ENCODE measurements at places on chromosomes 13 and 19.

GRCh38 chr13:92602560-92602959 is 624.0 kb upstream of the GPC6 start:
- no peak for DNase-seq

DNA sequence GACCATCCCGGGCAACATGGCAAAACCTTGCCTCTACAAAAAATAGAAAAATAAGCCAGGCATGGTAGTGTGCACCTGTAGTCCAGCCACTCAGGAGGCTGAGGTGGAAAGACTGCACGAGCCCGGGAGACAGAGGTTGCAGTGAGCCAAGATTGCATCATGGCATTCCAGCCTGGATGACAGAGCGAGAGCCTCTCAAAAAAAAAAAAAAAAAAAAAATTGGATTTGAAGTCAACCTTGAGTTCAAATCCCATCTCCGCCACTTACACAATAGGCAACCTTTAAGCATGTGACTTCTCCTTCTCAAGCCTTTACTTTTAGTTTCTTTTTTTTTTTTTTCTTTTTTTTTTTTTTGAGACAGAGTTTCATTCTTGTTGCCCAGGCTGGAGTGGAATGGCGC is 12.0 kb downstream of the KASH5 start:
- DNase-seq: no peak

DNA sequence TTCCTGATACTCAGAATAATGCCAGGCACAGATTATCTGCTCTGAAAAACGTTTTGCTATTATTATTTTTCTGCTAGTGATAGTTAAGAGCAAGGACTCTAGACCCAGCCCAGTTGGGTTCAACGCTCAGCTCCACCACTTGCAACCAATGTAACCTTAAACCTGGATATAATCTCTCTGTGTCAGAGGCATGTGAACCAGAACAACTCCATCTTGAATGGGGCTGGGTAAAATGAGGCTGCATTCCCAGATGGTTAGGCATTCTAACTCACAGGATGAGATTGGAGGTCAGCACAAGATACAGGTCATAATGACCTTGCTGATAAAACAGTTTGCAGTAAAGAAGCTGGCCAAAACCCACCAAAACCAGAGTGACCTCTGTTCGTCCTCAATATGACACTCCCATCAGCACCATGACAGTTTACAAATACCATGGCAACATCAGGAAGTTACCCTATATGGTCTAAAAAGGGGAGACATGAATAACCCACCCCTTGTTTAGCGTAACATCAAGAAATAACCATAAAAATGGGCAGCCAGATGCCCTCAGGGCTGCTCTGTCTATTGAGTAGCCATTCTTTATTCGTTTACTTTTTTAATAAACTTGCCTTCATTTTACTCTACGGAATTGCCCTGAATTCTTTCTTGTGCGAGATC is 13.6 kb downstream of the FAM187B start:
- DNase-seq: peak; percentile 14

- DNase-seq: no peak
Observed at GRCh38 chr19:18155095-18156087, 2.4 kb downstream of the PIK3R2 start.

- DNase-seq: no peak
Observed at GRCh38 chr13:52737965-52738364, 1.7 kb downstream of the CNMD start.

DNA sequence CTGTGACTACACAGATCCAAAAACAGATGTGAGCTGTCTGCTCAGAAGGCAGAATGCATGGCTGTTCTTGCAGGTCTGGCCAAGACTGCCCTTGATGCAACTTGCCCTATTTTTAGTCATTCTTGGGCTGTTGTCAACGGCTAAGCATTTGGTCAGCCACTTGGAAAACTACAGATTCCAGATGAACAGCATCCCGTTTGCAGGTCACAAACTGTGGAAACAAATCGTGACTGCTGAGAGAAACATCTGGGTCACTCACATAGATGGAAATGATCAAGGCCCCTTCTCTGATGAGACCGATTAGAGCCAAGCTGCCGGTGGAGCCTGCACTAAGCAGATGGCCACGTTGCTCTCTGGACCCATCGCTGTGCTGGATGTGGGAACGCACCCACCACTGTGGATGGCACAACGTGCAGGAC is 15.4 kb upstream of the METTL21C start:
- no peak for DNase-seq

DNA sequence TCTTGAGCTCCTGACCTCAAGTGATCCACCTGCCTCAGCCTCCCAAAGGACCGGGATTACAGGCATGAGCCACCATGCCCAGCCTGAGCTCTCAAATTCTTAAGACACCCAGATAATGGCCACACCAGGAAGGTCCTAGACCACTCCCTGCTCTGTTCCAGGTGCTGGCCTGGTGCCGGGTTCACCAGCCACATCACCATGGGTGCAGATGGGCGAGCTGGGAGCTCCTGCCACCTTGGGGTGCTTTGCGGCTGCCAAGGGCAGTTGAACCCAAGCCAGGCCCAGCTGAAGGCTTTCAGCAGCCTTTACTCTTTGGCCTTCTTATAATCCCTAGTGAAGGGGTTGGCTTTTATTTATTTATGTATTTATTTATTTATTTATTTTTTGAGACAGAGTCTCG is 4.9 kb downstream of the HPN start:
- DNase-seq: no peak

- DNase-seq: no peak
Observed at GRCh38 chr13:111384441-111385182, 64.2 kb downstream of the TEX29 start.

- DNase-seq: no peak
Observed at GRCh38 chr13:99811067-99811700, 160.4 kb downstream of the ZIC5 start.

- no peak for DNase-seq
Observed at GRCh38 chr13:51976423-51976822, 34.8 kb downstream of the ATP7B start.

- DNase-seq: no peak
Observed at GRCh38 chr19:30317403-30317802, 54.8 kb upstream of the ZNF536 start.

DNA sequence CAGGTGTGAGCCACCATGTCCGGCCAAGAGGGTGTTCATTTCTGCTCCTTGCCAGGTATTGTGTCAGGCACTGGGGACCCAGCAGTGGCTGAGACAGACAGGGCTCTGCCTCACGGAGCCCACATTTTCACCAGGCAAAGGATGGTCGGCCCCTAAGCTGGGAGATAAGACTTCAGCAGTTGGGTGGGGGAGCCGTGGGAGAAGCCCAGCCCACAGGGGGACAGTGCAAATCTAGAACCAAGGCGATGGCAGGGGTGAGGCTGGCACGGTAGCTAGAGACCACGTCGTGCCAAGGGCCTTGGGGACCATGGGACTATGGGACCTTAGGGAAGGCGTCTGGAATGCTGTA is 8.3 kb downstream of the LSR start:
- DNase-seq: no peak

DNA sequence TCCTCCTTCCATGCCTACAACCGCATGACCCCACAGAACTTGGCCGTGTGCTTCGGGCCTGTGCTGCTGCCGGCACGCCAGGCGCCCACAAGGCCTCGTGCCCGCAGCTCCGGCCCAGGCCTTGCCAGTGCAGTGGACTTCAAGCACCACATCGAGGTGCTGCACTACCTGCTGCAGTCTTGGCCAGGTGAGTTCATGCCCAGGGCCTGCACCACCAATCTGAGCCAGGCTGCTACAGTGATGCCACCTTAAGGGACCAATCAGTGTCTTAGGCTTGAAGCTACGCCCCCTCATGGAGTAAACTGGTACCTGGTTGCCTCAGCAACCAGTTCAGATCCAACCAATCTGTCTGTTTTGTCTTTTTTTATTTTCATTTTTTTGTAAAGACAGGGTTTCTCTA is 5.2 kb downstream of the SYDE1 start:
- DNase-seq: no peak

GRCh38 chr13:27808851-27809550 is 16.7 kb downstream of the GSX1 start:
- DNase-seq: no peak

GRCh38 chr13:26184791-26185250 is 37.3 kb downstream of the RNF6 start:
- DNase-seq: peak; percentile 75

- DNase-seq: no peak
Observed at GRCh38 chr19:49889038-49889686, 7.5 kb downstream of the IL4I1 start.

DNA sequence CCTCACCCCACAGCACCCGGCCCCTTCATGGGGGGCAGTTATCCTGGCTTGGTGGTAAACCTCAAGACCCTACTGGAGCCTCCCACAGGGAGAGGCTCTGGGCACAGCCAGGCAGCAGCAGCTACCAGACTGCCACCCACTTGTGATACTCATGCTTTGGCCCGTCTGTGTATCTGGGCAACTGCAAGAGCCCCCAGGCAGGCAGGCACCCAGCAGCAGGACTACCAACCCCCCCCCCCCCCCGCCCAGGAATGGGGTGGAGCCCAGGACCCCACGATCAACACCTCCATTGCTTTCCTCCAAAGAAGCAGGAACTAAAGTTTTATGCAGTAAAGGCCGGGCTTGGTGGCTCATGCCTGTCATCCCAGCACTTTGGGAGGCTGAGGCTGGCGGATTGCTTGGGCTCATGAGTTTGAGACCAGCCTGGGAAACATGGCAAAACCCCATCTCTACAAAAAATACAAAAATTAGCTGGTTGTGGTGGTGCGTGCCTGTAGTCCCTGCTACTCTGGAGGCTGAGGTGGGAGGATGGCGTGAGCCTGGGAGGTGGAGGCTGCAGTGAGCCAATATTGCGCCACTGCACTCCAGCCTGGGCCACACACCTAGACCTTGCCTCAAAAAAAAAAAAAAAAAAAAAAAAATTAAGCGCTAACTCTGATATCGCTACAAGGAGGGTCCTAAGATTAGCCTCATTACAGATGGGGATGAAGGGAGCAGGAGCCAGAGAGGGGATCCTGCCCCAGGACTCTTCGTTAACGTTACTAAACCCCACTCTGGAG is 1.1 kb upstream of the LYL1 start:
- no peak for DNase-seq

DNA sequence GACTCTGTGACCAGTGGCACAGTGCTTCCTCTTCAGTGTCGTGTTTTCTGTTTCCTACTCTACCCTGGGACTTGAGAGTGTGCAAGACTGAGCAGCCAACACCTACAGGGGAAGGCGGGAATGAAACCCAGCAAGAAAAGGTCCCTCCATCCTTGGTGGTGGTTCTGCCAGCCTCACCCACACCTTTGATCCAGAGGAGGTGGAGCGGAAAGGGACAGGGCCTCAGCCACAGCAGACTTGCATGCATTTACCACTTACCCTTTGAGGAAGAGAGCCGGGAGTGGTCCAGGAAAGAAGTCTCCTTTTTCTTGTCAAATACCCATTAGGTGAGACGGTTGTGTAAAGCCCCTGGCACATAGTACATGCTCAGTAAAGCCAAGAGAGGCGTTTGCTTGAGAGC is 164.8 kb upstream of the ZNF536 start:
- DNase-seq: no peak

DNA sequence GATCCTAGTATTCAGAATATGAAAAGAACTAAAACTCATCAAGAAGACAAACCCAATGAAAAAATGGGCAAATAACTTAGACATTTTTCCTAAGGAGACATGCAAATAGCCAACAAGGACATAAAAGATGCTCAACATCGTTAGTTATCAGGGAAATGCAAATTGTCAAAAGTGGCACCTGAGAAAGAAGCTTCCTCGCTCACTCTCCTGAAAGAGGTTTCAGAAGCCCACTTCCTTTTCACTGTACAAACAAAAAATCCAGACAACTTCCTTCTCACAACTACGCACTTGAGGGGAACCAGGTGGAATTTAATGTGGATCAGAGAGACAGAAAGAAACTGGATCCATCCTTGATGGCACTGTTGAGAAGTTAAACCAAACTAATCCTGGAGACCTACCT is 41.5 kb downstream of the KLF12 start:
- no peak for DNase-seq

- DNase-seq: no peak
Observed at GRCh38 chr13:79860791-79861190, 379.8 kb downstream of the NDFIP2 start.
